ENCODE measurements at places on chromosomes 4 and X.

DNA sequence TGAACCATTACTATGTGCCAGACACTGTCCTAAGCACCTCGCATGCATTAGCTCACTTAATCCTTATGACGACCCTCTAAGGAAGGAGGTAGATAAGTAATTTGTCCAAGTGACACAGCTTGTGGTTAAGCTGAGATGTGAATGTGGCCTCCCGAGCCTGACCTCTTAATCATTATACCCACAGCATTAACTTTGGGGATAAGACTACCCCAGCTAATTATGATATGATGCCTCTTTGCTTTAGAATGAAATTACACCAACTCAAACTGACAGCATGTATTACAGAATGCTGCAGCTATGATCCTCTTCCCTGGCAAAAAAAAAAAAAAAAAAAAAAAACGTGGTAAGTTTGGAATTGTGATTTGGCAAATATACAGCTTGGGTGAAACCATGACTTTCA, 53.5 kb downstream of the APBB2 start:
- no peak for DNase-seq

- DNase-seq, result no peak
Observed at GRCh38 chr4:40308528-40309122, 26.5 kb upstream of the CHRNA9 start.

DNA sequence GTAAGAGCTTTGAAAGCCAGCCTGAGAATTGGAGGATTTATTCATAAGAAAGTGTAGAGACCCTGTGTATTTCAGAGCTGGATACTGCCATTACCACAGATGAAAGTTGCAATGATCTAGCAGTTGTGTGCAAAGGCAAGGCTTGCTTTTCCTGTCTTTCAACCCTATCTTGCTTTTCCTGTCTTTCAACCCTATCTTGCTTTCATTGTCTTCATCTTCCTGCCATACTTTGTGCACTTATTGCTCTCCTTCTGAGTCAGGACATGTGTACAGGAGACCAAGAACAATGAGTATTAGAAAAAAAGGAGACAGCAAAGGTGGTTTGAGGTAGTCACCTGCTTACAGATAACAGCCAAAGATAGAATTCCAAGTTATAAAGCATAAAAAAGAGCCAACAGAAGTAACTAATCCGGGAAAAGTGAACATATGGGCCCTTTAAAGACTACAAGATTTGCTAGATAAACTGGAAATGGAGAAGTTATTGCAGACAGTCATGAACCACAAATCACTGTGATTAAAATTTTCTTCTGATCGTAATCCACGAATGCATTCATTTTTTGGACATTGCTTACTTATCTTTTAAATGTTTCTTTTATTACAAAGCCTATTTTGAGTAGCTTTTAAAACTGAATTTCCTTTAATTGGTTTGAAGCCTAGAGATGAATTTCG, 17.2 kb downstream of the C1QTNF7 start:
- DNase-seq, result no peak

GRCh38 chr4:158459085-158459820, 62.4 kb upstream of the RXFP1 start:
- no peak for DNase-seq

DNA sequence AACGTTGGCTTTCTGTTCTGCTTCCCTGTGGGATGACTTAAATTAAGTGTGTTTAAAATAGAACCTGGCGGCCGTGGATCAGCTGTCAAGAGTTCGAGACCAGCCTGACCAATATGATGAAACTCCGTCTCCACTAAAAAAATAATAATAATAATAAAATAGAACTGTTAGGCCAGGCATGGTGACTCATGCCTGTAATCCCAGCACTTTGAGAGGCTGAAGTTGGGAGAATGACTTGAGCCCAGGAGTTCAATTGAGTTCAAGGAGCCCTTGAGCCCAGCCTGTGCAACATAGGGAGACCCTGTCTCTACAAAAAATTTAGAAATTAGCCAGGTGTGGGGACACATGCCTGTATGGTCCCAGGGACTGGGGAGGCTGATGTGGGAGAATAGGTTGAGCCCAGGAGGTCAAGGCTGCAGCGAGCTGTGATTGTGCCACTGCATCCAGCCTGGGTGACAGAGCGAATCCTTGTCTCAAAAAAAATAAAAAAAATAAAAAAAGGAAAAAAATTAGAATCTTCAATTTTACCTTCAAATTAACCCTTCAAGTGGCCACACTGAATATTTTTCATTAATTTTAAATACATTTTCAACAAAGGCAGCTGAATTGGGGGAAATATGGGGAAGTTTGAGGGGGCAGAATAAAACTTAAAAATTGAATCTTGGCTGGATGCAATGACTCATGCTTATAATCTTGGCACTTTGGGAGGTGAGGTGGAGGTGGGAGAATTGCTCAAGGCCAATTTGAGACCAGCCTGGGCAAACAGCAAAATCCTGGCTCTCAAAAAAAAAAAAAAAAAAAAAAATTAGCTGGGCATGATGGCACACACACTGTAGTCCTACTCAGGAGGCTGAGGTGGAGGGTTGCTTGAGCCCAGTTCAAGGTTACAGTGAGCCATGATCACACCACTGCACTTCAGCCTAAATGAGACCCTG, 31.8 kb upstream of the HSD17B13 start:
- no peak for DNase-seq

- DNase-seq, result no peak
Observed at GRCh38 chr4:18022572-18023050, 1.1 kb upstream of the LCORL start.

DNA sequence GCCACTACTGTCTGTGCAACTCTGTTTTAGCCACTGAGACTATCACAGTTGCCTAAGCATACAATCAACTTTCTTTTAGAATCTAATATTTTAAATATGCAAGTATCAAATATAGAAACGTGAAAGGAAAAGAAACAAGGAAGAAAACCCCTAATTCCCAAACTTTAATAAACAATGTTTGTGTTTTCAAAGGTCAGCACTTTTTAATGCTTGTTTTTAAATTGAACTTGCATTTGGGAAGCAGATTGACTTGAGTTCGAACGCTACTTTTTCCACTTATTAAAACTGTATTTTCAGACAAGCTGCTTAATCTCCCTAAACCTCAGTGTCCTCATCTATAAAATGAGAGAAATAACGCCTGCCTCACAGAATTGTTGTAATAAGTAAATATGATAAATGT, 185.8 kb upstream of the GPC4 start:
- no peak for DNase-seq

- DNase-seq, result no peak
Observed at GRCh38 chr4:185998791-185999190, 70.2 kb upstream of the TLR3 start.

- no peak for DNase-seq
Observed at GRCh38 chrX:150983521-150984168, 510 bp downstream of the HMGB3 start.

DNA sequence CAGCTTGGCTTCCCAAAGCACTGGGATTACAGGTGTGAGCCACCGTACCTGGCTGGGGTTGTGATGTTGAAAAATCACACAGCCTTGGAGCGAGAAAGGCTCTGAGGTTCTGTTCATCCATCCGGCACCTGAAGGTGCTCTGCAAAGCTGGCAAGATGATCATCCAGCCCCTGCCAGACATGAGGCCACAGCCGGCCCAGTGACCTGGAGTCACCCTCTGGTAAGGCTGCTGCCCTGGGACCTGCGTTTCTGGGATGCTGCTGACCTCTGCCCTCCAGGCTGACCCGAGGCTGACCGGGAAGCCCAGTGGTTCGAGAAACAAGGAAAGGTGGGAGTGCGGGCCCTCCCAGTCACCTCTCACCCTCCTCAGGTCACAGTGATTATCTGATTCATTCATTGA, 13.5 kb upstream of the WFS1 start:
- DNase-seq, result no peak

DNA sequence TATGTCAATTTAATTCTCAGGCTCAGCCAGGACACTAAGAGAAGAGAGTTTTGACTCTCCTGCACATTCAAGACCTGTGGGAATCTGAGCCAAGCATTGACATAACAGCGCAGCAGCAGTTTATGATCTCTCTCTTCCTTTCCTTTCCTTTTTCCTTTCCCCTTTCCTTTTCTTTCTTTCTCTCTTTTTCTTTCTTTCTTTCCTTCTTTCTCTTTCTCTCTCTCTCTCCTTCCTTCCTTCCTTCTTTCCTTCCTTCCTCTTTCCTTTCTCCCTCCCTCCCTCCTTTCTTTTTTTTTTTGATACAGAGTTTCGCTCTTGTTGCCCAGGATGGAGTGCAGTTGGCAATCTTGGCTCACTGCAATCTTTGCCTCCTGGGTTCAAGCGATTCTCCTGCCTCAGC, 21.6 kb downstream of the SAT1 start:
- DNase-seq, result no peak

- DNase-seq, result no peak
Observed at GRCh38 chrX:47596256-47596655, 14.0 kb downstream of the TIMP1 start.

DNA sequence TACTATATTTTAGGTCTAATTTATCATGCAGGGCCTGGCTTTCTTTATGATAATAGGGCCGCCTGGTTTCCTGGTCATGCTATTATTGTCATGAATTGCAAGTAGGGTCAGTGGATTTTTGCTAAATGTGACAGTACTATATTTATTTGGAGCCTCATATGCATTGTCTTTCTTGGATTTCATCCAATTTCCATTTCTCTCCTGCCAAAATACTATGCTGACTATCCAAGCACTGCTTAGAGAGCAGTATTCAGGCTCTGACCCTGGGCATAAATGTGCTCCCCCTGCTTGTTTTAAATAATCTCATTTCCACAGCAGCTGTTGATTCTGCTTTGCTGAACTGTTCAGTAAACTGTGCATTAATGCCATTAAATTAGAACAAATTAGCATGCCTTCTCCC, 269.3 kb downstream of the GPM6A start:
- no peak for DNase-seq

DNA sequence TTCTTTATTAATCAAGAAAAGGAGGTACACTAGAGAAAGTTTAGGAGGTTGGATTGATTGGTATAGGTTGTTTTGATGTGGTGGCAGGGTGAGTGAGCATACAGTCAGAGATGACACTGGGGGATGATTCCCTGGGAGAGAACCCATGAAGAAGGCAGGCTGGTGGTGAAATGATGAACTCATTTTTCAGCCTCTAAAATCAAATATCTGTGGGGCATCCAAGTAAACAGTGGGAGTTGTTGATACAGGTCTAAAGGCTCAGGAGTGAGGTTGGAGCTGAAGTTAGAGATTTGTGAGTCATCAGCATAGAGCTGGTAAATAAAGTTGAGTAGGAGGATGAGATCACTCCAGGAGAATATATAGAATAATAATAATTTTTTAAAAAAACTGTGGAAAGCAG, 10.0 kb upstream of the AP1S2 start:
- no peak for DNase-seq

DNA sequence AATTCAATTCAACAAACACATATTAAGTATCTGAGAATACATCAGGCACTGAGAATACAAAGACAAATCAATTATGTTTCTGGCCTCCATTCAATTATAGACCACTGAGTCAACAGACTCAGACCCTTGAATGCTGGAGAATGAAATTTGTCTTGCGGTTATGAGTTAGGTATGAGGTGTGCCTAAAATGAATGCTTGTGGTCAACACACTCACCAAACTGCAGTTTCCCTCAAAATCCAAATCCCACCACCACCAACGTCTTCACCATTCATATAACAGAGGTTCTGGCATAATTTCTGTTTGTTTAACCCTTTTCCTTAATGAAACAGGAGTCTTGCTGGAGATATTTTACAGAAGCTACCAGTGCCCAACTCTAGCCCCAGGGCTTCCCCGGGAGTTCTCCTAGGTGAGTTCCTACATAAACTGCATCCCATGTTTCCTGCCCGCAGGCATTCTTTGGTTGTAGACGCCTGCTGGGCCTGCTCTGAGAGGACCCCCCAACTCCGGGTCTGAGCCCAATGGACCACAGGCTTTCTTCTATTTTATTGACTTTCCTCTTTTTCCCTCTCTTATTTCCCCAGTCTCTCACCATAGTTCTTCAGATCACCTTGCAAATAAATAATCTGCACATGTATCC, 119.2 kb downstream of the DDX53 start:
- DNase-seq, result no peak

Data from epithelial cell of proximal tubule (primary cell).